ENCODE measurements at places on chromosomes 6 and 20. TPM values are rescaled to one million over a fixed set of nuclear protein-coding genes. Genes with fewer than 3 reads are reported as not detected.

The ASIP gene
- not detected for total RNA-seq

The CYB5R4 gene
- total RNA-seq = 11.3 TPM

The PNLDC1 gene
- not detected for total RNA-seq

The HLA-DQA1 gene
- not detected for total RNA-seq

The ADAM33 gene
- 6.3 TPM for total RNA-seq

The PDYN gene
- 0.45 TPM for total RNA-seq

The ULBP3 gene
- total RNA-seq = 4.2 TPM

The PI16 gene
- 0.73 TPM for total RNA-seq

The RIPPLY2 gene
- total RNA-seq = 8.0 TPM

All from cerebellum (tissue), 4 donors.